WERI-Rb-1 (cell line): ENCODE measurements at places on chromosomes 1 and 21.

- DNase-seq, result no peak
Measured at GRCh38 chr21:42755766-42756579, 102.6 kb downstream of the PDE9A start.

DNA sequence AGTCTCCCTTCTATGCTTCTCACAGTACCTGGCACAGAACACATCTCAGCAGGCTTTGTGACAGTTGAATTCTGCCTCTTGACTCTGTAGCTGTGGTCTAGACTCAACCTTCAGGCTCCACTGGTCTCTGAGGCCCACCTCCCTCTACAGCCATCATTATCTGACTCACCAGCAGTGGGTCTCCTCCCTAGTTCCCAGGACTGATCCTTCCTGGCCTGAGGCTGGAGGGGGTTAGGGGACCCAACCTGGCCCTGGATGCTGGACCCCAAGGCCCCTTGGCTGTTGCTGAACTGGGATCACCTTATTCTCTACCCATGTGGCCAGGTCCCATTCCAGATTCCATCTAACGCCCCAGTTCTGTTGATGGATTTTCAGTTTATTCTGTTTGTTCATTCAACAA is 43.1 kb upstream of the FOXO6 start:
- DNase-seq, result no peak

GRCh38 chr1:215045698-215046308 is 36.7 kb upstream of the KCNK2 start:
- DNase-seq, result no peak

DNA sequence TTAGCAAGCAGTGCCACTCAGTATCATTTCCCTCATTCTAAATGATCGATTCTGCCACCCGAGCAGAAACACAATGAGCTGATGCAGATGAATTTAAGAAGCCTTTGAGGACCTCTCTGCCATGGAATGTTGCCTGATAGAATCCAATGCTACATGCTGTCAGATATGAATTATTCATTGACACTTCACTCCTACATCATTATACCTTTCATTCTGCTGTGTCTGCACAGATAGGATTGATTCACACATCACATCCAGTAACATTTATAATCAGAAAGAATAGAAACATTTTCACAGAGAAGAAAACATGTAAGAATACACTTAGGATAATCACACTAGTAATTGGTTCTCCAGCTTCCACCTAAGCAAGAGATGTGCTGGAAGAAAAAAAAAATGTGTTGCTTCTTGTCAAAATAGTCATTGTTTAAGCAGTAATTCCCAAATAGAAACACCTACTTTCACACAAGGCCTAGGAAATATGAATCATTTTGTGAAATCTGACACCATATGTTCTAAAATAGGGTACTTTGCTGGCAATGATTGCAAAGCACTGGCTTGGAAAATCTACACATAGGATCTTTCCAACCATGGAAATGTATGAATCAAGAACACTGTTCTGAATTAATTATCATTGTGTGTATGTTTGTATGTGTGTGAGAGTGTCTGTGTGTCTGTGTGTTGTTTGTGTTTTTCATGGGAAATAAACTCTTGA is 110.1 kb downstream of the GRIK1 start:
- DNase-seq, result no peak

- no peak for DNase-seq
Measured at GRCh38 chr1:111770916-111771315, 15.2 kb downstream of the DDX20 start.

DNA sequence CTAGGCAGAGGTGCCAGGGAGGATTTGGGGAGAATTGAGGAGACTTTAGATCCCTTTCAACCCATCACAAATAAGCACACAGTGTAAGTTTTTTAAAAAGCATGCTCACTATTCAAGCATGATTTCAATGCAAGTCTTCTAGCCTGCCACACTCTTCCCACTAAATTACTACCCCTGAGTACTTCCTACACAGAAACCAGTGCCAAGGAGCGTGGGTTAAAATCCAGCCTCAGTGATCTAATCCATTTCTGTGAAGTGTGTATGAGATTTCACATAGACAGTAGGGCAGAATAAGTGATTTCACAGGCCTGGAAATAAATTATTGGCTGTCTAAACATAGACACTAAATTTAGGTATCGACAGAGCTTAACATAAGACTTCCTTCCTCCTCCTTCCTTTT is 142.9 kb upstream of the ATP1B1 start:
- DNase-seq, result no peak

GRCh38 chr1:204705888-204706837 is 20.6 kb upstream of the LRRN2 start:
- DNase-seq, result no peak
